ENCODE measurements at places on chromosomes 3 and 15. TPM values are rescaled to one million over a fixed set of nuclear protein-coding genes. Genes with fewer than 3 reads are reported as not detected.

The CCR8 gene
- not detected for polyA plus RNA-seq

- DNase-seq: no peak
Observed at GRCh38 chr3:146646261-146646660, 41.1 kb upstream of the PLSCR5 start.

DNA sequence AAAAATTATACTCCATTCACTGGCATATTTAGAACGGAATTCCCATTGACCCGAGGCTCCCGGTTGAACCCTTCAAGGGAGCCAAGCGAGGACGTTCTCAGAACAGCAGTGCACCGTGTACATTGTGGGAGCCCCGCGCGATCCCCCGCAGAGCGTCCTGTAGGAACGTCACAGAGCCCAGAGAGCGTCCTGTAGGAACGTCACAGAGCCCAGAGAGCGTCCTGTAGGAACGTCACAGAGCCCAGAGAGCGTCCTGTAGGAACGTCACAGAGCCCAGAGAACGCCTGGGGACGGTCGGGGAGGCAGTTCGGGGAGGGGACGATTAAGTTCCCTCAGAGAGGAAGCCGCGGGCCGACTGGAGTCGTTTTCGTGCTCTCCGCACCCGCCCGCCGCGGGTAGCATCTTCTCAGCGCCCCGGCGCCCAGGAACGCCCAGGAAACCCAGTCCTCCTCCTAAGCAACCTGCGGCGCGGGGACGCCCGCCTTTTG is 506 bp upstream of the ATP1B3 start:
- no peak for DNase-seq

- DNase-seq: peak; percentile 28
Observed at GRCh38 chr15:45276831-45277230, 24.8 kb downstream of the SLC28A2 start.

GRCh38 chr3:53044371-53044710 is 1.5 kb downstream of the SFMBT1 start:
- no peak for DNase-seq

The TPRG1 gene
- polyA plus RNA-seq: 0.70 TPM

- DNase-seq: no peak
Observed at GRCh38 chr3:37506956-37507535, 332.7 kb upstream of the LRRFIP2 start.

The GAP43 gene
- polyA plus RNA-seq: 0.57 TPM

DNA sequence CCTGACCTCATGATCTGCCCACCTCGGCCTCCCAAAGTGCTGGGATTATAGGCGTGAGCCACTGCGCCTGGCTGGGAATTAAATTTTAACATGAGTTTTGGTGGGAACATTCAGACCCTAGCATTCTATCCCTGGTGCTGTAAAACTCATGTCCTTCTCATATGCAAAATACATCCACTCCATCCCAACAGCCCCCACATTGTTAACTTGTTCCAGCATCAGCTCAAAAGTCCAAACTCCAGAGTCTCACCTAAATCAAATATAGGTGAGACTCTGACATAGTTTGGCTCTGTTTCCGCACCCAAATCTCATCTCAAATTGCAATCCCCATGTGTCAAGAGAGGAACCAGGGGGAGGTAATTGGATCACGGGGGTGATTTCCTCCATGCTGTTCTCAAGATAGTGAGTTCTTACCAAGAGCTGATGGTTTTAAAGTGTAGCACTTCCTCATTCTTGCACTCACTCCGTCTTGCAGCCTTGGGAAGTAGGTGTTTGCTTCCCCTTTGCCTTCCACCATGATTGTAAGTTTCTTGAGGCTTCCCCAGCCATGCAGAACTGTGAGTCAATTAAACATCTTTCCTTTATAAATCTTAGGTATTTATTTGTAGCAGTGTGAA is 96.2 kb upstream of the PLCL2 start:
- DNase-seq: no peak

The ZPLD1 gene
- polyA plus RNA-seq: 0.46 TPM

The DISP2 gene
- 0.92 TPM for polyA plus RNA-seq

DNA sequence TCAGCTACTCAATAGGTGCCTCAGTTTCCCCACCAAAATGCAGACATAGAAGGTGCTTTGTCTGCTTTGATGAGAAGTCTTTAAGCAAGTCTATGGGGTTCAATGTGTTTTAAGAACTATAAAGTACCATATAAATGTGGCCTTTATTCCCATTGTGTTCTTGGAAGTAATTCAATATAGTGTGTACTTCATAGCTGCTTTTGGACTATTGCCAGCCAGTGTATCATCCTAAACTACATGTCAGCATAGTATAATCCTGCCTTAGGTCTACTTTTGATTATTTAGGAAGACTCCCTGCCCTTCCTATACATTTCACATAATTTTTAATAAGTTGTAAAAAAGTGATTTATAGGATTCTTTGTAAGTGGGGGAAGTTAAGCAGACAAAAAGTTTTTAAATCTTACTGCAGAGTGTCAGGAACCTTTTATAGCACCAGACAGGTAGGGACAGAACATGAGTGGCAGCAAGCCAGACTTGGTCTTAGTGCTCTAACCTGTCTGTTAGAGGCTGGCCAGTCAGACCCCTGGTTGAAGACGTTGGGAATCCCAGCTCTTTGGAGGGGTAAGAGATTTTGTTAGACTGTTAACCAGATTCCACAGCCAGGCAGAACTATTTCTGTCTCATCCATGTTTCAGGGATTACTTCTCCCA is 48.4 kb downstream of the MLH1 start:
- no peak for DNase-seq

- DNase-seq: no peak
Observed at GRCh38 chr3:119304201-119304713, 10.1 kb downstream of the ARHGAP31 start.

The POPDC2 gene
- 5.3 TPM for polyA plus RNA-seq

DNA sequence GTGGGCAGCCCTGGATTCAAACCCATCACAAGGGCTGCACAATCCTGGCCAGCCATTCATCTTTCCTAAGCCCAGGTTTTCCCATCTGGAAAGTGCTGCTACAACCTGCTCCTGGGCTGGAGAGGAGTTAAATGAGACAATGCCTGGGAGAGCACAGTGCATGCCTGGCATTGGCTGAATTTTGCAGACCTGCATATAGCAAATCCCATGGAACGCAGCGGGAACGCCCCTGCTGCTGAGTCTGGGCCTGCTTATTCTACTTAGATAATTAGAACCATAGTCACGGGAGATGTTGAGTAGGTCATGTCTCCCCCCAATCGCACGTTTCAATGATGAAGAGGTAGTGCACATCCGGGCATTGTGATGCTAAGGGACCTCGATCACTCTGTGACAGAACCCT is 46.6 kb downstream of the ABTB1 start:
- no peak for DNase-seq

The H1-8 gene
- not detected for polyA plus RNA-seq

GRCh38 chr15:68100194-68100593 is 46.1 kb downstream of the PIAS1 start:
- DNase-seq: no peak

DNA sequence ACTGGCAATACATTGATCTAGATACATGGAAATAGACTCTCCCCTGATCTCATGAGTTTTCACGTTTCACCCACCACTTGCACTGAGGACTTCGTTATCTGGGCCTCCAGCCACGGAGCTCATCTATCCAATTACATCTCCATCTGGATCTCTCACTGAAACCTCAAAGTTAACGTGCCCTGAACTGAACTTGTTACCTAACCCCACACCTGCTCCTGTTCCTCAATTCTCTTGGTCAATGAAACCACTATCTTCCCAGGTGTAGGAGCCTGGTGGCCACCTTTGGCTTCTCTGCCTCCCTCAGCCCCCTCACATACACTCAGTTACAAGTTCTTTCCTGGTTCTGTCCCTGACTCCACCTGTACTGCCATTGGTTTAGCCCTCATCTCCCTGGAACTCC is 9.7 kb downstream of the DGKG start:
- no peak for DNase-seq

DNA sequence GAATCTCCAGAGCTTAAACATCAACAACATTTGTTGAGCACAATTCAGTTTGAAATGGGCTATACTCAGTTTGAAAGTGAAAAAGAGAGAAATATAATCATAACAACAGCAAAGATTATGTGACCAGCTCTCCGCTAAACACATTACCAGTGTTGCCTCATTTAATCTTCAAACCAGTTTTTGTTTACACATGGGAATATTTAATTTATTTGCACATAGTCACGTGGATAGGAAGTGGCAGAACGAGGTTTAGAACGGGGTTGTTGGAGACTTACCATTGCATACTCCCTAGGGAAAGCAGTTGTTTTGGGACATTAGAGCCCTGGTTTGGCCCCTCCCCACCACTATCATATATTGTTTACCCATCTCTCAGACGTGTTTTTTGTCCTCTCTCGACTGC is 77.2 kb downstream of the IL1RAP start:
- no peak for DNase-seq

DNA sequence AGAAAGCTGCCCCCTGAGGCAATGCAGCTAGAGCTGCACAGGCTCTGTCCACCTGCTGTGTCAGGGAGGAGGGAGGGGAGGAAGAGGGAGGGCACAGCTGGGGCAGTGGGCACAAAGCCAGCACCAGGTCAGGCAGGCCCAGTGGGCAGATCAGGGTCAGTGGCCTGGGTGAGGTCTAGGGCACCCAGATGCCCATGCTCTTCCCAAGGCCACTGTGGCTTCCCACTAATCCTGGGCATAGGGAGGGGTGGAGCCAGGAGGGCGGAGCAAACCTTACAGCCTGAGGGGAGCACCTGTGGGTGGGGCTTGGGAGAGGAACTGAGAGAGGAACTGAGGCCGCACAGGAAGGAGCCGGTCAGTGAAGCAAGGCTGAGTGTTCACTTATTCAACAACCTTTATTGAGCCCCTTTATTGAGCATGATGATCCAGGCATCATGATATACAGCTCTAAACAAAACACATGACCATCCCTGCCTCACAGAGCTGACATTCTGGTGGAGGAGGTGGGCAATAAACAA is 55.0 kb downstream of the RHCG start:
- DNase-seq: no peak

The KCNMB3 gene
- polyA plus RNA-seq: 8.8 TPM

DNA sequence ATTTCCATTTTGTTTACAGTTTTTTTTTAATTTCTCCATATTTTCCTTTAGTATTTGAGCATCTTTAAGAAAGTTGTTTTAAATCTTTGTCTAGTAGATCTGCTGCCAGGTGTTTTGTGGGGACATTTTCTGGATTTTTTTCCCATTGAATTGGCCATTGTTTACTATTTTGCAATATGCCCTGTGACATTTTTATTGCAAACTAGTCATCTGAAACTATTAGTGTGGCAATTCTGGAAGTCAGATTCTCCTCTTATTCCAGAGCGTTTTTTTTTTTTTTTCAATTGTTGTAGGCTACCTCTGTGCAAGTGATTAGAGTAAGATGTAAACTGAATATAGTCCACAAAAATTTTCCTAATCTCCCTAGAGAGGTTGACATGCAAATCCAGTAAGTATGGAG is 334.2 kb downstream of the PYDC2 start:
- no peak for DNase-seq

The RAD51 gene
- 17.3 TPM for polyA plus RNA-seq

GRCh38 chr3:18417904-18418572 is 7.1 kb downstream of the SATB1 start:
- no peak for DNase-seq

- DNase-seq: peak; percentile 88
Observed at GRCh38 chr3:61561374-61562041, at the start of gene PTPRG. PTPRG (plus strand) TSS chr3:61561571; CDS start chr3:61562288, 717 bp downstream.

The ISG20 gene
- polyA plus RNA-seq: 1.5 TPM

Measured in renal cortex interstitium (tissue), 15 donors.